Fibroblast of lung (primary cell): ENCODE measurements at places on chromosomes 6 and 20. TPM values are rescaled to one million over a fixed set of nuclear protein-coding genes. Genes with fewer than 3 reads are reported as not detected.
A peak's percentile ranks its signal among the peaks of the same experiment; 100 is the strongest.

PDE10A gene
- total RNA-seq, result under 0.01 TPM in 2 replicates

LY86 gene
- total RNA-seq, result not detected in 2 replicates

GRCh38 chr20:58485393-58485792 is 29.8 kb downstream of the APCDD1L start:
- peaks cover 3% of the 10 kb centered on the region for H3K27me3 ChIP-seq
- H3K4me1 ChIP-seq, result no peaks in the 10 kb centered on the region
- H3K27ac ChIP-seq, result no peak overlapping the region
- H3K4me3 ChIP-seq, result no peak overlapping the region
- peak; percentile 92 for DNase-seq

DNA sequence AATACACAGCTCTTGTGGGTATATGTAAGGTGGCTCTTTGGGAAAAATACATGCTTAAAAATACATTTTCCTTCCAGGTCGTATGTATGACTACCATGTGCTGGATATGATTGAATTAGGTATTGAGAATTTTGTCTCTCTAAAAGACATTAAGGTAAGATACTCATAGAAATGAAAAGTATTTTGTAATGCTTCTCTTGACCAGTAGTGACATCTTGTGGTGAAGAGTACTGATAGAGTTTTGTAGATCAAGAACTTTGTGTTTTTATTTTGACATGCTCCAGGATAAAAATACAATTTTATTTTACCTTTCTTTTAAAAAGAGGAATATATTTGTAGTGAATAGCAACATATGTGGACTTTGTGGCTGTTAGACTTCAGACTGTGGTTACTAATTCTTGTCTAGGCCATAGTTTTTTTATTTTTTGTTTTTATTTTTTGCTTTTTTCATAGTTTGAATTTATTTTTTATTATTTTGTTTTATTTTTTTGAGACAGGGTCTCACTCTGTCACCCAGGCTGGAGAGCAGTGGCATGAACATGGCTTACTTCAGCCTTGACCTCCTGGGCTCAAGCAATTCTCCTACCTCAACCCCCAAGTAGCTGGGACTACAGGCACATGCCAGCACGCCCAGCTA is 17.9 kb downstream of the RPF2 start:
- no peak overlapping the region for H3K27ac ChIP-seq
- peaks cover 8% of the 10 kb centered on the region for H3K36me3 ChIP-seq
- H3K4me1 ChIP-seq, result no peaks in the 10 kb centered on the region
- peak; percentile 11 for DNase-seq
